ENCODE measurements at places on chromosomes 1 and 21. TPM values are rescaled to one million over a fixed set of nuclear protein-coding genes. Genes with fewer than 3 reads are reported as not detected.

AMPD1 gene
- not detected for total RNA-seq

- DNase-seq: no peak
Observed at GRCh38 chr21:37636152-37636860, 269.7 kb downstream of the DYRK1A start.

DNA sequence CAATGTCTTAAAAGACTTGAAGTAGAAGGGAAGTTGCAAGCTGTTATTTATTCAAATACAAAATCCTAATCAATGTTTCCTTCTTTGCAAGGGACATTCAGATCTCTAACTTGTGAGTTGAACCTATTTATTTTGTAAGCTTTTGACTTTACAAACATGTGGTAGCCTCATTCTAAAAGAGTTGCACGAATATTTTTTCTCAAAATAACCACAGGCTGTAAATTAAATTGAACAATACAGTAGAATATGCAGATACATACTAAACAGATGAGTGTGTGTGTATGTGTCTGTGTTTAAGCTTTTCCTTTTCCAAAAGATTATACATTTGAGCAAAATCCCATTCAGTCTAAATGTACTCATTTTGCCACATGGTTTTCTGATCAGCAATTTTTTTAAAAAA is 4.8 kb upstream of the DYNLT5 start:
- DNase-seq: no peak

DNA sequence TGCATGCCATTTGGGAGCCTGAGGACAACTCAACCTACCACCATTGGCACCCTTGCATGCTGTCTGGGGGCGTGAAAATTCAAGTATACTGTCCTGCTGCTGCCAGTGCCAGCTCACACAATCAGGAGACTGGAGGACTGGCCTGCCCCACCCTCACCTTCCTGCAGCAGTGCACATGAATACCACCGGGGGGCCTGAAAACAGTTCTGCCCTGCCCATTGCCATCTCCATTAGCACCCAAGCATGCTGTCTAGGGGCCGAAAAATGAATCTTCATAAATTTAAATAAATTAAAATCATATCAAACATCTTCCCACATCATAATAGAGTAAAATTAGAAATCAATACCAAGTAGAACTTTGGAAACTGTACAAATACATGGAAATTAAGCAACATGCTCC is 322.1 kb upstream of the TMPRSS15 start:
- no peak for DNase-seq

- no peak for DNase-seq
Observed at GRCh38 chr1:212819726-212820125, 27.7 kb downstream of the SPATA45 start.

DNA sequence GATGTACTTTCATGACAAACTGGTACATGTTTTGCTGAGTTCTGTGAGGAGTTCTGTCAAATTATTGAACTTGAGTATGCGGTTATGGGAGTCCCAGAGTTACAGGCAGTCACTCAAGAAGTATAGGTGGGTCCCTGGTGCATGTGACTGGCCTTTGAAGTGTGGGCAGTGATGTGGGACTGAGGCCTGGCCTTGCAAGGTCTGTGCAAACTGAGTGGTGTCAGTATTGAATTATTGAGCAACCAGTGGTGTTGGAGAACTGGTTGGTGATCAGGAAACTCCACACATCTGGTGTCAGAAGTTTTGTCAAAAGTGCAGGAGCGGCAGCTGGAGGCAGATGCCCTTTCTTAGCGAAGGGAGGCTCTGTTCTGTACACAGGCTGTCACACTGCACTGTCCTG is 5.2 kb downstream of the ZNF678 start:
- no peak for DNase-seq

SPATA1 gene
- 3.4 TPM for total RNA-seq

- DNase-seq: no peak
Observed at GRCh38 chr1:214013614-214014377, 26.0 kb downstream of the PROX1 start.

- no peak for DNase-seq
Observed at GRCh38 chr1:36178471-36179219, 22.7 kb downstream of the MAP7D1 start.
